ENCODE measurements at places on chromosomes 6 and 20. TPM values are rescaled to one million over a fixed set of nuclear protein-coding genes. Genes with fewer than 3 reads are reported as not detected.

GRCh38 chr6:22250486-22250885 is 46.4 kb downstream of the PRL start:
- H3K4me3 ChIP-seq, result no peak overlapping the region
- peaks cover 2% of the 10 kb centered on the region for H3K4me1 ChIP-seq
- peak overlapping the region; percentile 49 for H3K27ac ChIP-seq
- peak; percentile 63 for DNase-seq

GRCh38 chr6:68032217-68032616 is 602.9 kb upstream of the ADGRB3 start:
- H3K4me3 ChIP-seq, result no peak overlapping the region
- no peaks in the 10 kb centered on the region for H3K27me3 ChIP-seq
- no peaks in the 10 kb centered on the region for H3K36me3 ChIP-seq
- DNase-seq, result no peak
- H3K4me1 ChIP-seq, result no peaks in the 10 kb centered on the region

DNA sequence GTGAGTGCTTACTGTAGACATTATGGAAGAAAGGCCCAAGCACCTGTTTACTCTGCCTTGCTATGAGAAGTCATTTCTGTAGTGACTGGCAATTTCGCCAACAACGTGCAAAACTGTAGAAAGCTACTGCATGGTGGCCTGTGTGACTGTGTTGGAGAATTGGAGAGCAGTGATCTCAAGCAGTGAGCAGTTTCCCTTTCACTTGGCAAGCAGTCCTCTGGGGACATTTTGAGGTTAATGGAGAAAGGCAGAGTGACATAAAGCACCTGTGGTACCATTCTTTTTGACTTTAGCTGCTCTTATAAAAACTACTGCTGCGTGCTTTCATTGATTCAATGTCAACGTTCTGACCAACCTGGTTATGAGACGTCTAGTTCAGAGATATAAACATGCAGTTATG is 382.6 kb upstream of the JAG1 start:
- DNase-seq, result no peak
- no peak overlapping the region for H3K27ac ChIP-seq
- H3K27me3 ChIP-seq, result no peaks in the 10 kb centered on the region
- no peaks in the 10 kb centered on the region for H3K4me1 ChIP-seq
- H3K36me3 ChIP-seq, result no peaks in the 10 kb centered on the region

GRCh38 chr6:108380876-108381275 is 86.0 kb downstream of the AFG1L start:
- no peak overlapping the region for H3K27ac ChIP-seq
- no peaks in the 10 kb centered on the region for H3K4me1 ChIP-seq
- no peaks in the 10 kb centered on the region for H3K27me3 ChIP-seq
- no peak overlapping the region for H3K4me3 ChIP-seq

Gene CRIP3
- total RNA-seq, result 1.1 TPM

Gene SEL1L2
- total RNA-seq, result not detected

Measured in muscle of leg (tissue), 16 donors.